ENCODE measurements at places on chromosomes 12 and 14.

DNA sequence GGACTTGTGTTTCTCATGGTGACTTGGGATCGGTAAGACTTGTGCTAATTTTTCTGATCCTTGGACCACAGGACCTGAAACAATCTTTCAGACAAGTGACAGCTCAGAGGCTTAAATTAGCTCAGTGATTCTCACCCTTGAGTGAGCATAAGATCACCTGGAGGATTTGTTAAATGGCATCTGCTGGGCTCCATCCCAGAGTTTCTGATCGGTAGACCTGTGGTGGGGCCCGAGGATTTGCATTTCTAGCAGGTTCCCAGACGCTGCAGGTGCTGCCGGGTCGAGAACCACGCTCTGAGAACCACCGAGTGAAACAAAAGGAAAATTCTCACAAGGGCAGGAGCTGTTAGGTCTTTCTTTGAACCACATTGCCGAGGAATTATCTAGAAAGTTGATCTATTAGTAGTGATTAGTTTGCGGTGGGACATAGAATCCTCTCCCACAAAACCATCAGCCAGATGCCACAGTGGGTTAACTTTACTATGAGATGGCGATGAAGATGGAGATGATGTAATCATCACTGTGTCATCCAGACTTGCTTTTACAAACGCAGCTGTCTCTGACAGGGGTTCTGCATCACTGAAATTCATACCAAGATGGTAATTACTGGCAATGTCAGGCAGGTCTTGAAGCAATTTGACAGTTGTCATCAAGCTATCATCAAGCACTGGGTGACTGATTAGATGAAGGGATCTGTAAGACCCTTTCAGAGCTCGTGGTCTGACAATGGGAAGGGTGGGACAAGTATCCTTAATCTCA is 184.0 kb downstream of the AACS start:
- DNase-seq, result no peak

DNA sequence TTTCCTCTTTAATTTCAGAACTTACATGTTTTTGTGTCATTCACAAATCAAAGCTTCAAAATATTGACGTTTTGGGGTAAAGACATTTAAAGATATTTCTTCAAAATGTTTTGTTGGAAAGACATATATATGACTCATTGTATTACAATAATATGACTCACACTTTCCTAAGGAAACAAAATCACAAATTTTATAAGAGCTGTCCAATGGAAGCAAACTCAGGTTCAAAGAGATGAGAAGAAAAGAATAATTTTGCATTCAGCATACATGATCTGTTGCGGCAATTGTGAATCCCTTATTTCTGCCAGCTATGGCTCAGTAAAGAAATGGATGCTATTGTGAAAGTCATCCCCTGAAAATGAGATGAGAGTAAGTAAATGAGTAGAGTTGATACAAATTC is 82.7 kb downstream of the GRIP1 start:
- DNase-seq, result no peak

GRCh38 chr12:113844495-113845210 is 121.5 kb downstream of the RBM19 start:
- no peak for DNase-seq

DNA sequence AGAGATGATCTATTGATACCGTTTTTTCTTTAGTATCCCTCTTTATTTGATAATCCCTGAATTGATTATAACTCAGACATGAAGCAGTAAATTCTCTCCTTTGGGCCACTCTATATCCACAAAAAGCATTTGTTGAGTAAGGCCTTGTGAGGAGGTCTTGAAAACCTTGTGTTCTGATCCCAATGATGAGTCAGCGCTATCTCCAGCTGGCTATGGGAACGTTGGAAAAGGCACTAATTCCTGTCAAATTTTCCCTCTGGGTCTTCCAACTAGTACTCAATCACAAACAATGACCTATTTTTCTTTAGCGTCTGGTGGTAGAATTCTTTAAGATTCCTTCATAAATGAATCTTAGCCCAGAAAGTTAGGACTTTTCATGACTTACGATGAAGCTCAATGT is 168.4 kb upstream of the LRIG3 start:
- no peak for DNase-seq

DNA sequence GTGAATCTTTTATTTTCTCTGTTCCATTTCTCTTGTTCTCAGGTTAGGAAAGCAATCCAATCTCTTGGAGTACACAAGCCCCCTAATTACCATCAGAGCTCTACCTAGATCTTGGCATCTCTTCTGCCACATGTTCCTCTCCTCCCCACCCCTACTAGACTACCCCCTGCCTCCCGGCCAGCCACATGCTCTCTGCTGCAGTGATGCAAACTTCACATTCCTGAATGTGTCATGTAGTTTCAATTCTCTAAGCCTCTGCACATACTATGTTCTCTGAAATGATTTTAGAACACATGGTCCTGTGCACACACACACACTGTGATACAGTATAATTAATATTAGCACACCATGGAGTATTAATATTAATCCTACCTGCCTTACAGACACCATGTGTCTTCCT is 104.6 kb downstream of the EFCAB11 start:
- DNase-seq, result peak; percentile 75

DNA sequence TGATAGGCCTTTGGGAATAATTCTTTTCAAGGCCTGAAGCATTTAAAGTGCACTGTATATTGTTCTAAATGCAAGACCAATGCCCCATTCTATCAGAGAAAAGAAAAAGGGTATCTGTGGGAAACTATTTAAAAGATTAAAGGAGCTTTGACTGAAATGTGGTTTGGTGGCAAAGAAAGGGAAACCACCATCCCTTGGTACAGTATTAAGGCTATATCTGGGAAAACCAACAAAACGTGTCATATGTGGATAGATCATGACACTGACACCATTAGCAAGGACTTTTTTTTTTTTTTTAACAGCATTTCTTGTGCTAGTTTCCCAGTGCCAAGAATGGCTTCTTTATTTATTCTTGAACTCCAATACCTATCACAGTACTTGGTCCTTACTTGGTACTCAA is 890.7 kb downstream of the DIO2 start:
- no peak for DNase-seq

DNA sequence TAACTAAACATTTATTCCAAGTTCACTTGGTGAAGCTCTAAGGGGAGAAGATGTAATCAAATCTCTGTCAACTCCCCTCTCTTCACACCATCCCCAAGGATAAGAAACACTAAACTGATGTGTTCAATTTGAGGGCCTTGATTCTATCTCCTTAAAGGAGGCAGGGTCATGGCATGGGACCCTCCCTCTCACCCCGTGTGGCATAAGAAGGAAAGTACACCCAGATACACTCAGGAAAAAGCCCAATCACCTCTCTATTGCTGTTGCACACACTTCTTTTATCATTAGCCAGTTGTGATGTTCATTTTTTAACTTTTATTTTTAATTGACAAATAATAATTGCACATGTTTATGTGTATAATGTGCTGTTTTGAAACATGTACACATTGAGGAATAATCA is 35.1 kb downstream of the WASHC3 start:
- DNase-seq, result no peak

DNA sequence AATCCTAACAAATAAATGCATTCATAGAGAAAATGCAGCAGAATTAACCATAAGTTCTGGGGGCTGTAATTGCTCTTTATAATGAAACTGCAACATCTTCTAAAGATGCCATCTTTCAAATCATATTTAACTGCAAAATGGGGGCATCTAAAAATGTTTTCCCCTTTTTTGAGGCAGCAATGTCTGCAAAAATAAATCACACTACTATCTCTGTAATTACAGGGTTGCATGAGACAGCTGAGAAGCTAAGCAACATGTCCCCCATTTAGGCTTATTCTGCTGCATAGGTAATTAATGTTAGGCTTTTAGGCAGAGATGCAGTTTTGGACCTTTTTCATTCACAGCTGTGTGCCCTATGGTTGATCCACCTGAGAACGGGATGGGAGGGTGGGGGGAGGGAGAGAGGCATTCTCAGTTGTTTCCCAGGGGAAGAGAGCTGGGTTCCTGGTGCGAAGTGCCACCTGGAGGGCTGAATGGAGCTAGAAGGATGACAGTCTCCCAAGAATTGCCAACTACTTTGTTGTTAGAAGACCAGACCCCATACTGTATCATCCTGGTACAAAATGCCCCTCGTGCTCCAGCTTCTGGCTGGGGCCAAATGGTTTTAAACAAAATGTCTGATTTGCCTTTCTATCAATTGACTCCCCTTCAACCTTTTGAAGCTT is 154.2 kb downstream of the APAF1 start:
- DNase-seq, result no peak

DNA sequence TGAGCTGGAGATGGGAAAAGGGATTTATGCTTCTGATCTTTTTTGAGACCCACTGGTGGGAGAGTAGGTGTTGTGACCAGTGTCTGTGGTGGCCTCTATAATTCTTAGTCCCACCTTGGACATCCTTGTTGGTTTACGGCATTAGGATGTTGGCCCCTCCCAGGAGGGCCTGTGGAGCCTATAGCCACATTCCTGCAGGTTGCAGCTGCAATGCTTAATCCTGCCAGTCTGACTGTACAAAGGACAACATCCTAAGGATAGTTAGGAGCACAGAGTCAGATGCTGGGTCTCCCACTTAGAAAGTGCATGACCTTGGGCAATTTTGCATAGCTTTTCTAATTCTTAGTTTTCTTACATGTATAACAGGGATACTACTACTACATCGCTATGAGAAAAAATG is 150.9 kb upstream of the SLC38A2 start:
- no peak for DNase-seq

GRCh38 chr14:57085801-57086200 is 182.9 kb downstream of the EXOC5 start:
- DNase-seq, result no peak

GRCh38 chr14:68349900-68350629 is 442.8 kb downstream of the ZFP36L1 start:
- no peak for DNase-seq

GRCh38 chr14:68079941-68080697 is 260.5 kb downstream of the RAD51B start:
- DNase-seq, result no peak

- DNase-seq, result no peak
Measured at GRCh38 chr12:41008472-41008871, 179.6 kb upstream of the PDZRN4 start.

DNA sequence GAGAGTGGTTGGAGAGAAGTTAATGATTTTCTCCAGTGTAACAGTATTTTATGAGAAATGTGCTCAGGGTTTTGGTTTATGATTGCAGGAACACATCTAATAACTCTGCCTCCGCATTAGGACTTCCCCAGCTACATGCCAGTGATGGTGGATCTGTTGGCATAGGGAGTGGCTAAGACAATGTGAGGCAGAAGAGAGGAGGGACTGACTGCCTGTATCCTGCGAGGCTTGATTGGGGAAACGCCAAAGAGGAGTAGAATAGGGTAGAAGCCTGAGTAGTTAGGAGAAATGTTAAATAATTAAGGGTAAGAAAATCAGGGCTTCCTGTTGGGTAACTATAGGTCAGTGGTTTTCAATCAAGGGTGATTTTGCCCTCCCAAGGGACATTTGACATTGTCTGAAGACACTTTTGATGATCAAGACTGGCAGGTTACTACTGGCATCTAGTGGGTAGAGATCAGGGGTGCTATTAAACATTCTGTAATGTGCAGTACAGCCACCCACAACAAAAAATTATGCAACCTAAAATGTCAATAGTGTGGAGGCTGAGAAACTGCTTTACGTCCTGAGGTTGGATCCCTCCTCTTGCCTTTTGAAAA is 12.8 kb downstream of the TDG start:
- DNase-seq, result no peak
